Pancreas (tissue), 10 donors: ENCODE measurements at places on chromosomes 7 and 10. TPM values are rescaled to one million over a fixed set of nuclear protein-coding genes. Genes with fewer than 3 reads are reported as not detected.

CDHR3 gene
- 1.9 TPM for total RNA-seq

GIMAP1 gene
- total RNA-seq, result 0.98 TPM

YAE1 gene
- 8.0 TPM for total RNA-seq

NXPH1 gene
- not detected for total RNA-seq

SAMD9 gene
- 0.92 TPM for total RNA-seq

PDE6C gene
- not detected for total RNA-seq

VWA2 gene
- total RNA-seq, result 5.4 TPM

GHRHR gene
- not detected for total RNA-seq

XRCC2 gene
- 0.24 TPM for total RNA-seq

SLC29A3 gene
- 3.9 TPM for total RNA-seq

TMEM26 gene
- 0.06 TPM for total RNA-seq

- DNase-seq, result no peak
Measured at GRCh38 chr10:11560076-11560709, 51.3 kb downstream of the USP6NL start.

DNA sequence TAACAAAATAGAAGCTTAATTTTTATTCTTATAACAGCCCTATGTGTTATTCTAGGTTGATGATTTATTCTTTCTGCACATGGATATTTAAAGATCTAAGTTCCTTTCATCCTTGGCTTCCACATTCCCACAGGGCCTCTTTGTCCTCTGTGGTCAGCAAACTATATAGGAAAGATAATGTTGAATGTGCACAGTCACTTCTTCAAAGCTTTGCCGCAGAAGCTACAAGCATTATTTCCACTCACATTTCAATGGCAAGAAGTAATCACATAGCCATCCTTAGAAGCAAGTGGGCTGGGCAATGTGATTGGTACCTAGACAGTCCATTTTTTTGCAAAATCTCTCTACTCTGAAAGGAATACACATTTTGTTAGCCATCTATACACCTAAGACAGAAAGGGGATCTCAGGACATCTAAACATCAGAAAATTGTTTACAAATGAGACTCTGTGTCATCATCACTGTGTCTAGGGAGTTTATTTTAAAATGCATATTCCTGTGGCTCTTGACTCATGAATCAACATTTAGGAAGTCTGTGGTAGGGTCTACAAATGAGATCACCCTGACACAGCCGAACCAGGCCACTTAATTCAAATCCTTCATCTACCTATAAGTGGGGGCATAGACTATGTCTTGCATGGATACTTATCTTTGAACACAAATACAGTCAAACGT lies 1060.5 kb downstream of the XPNPEP1 start:
- DNase-seq, result no peak

GRCh38 chr7:132677918-132678317 lies 101.6 kb upstream of the PLXNA4 start:
- no peak for DNase-seq

GRCh38 chr10:65377687-65378086 lies 1548.1 kb upstream of the LRRTM3 start:
- no peak for DNase-seq

GRCh38 chr7:44259547-44260457 lies 59.0 kb downstream of the YKT6 start:
- DNase-seq, result no peak

GRCh38 chr7:100430493-100431285 lies 1.1 kb downstream of the MEPCE start:
- peak; percentile 39 for DNase-seq

DNA sequence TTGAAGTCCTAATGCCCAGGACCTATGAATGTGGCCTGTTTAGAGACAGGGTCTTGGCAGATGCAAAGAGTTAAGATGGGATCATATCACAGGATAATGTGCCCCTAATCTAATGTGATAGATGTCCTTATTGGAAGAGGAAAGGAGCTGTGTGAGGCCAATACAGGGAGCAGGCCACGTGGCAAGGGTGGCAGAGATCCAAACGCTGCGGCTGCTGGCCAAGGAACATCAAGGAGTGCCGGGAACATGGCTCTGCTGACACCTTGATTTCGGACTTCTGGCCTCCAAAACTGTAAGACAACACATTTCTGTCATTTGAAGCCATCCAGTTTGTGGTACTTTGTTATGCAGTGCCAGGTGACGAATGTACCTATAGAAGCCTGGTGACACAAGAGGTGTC lies 37.7 kb upstream of the EZH2 start:
- DNase-seq, result no peak

DNA sequence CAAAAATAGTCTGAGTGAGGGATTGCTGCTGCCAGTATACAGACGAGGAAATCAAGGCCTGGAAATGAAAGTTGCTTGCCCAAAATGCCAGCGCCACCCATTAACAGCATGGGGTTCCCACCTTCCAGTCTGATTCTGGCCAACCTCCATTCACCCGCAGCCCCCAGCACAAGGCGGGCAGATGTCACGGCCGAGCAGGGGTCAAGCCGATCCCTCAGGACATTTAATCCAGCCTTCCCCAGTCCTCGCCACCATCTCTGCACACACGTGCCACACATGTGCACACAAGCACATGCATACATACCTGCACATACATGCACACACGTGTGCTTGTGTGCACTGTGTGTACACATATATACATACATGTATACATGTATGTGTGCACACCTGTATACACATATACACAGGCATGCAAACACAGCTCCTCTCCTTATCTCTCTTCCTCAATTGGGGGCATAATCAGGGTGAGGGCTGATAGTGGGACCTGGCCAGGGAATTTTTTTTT lies 122.9 kb downstream of the GRID1 start:
- DNase-seq, result no peak

- DNase-seq, result no peak
Measured at GRCh38 chr7:111841596-111842205, 279.4 kb upstream of the IMMP2L start.

DNA sequence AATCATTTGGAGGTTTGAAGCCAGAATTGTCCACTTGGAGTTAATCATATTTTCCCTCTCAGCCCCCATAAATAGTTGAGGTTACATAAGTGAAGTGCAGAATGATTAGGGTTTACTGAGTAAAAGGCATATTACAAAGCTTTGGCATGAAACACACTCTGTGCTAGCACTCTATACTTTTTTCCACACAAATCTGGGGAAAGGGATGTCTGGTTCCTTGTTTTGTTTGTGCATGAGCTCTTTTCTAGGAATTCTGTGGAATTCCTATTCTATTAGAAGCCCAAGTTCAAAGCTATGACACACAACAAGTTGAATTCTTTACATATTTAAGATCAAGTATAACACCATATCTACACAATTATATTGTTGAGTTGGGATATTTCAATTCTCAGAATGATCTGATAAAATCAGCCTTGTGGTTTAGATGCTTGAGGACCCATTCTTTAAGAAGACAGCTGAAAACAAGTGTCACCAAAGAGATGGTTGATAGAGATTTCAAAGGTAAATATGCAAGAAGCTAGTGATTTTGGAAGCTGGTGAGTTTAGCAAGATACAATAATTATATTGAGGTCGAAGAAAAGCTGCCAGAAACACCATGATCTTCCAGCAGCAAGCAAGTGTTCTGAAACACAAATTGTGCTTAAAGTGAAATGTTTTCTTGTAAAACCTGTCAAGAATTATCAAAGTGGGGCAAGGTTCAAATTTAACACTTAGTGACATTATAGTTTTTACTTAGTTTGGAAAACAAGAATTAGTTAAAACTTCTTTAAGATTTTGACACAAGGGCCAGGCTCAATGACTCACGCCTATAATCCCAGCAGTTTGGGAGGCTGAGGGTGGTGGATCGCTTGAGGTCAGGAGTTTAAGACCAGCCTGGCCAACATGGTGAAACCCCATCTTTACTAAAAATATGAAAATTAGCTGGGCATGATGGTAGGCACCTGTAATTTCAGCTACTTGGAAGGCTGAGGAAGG lies 122.6 kb downstream of the INHBA start:
- DNase-seq, result no peak

DNA sequence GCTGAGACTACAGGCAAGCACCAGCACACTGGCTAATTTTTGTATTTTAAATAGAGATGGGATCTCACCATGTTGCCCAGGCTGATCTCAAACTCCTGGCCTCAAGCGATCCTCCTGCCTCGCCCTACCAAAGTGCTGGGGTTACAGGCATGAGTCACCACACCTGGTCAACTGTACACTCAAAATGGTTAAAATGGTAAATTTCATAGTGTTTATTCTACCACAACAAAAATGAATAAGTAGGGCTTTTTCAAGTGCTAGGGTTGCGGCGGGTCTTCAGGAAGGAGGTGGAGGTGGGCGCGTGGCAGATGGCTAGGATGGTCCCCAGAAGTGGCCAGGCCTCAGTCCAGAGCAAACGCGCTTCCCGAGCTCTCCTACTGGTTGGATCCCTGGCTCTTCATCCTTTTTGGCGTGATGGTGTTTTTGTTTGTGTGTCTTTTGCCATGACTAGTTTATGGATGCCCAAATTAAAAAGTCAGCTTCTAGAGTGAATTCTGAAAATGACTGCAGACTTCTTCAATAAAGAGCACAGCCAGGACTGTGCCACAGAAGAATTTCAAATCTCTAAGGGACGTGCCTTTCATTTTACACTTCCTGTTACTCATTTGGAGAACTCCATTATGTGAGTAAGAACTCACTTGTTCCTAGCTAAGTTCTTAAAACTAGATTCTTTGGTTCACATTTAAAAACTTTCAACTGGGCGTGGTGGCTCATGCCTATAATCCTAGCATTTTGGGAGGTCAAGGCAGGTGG lies 73.9 kb downstream of the TMEM130 start:
- DNase-seq, result no peak

DNA sequence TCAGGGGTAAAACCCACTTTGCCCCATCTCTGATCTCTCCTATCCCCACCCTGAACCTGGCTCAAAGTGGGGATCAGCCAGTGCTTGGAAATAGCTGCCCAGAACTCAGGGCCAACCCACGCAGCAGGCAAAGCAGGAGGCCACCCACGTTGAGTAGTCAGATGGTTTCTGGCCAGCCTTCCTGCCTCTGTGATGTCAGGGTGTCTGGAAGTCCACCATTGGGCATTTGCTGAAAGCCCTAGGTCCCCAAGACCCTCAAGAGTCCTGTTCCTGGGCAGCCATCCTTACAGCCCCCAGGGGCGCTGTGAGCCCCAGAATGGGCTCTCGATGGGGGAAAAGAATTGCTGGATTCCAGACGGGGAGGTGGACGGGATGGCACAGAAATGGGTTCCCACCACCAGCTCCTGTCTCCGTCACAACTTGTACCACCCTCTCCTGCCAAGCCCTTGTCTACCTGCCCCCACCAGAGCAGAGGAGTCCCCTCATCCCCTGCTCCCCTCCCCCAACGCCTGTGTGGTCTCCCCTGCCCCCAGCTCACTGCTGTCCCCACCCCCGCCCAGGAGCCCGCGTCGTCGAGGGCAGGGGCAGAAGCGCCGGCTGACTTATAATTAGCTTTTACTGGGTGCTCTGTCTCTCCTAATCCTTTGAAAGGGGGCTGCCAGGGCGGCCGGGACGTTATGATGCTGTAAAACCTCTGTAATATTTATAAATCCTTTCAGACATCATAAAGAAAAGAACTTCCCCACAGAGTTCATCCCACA lies 3.9 kb downstream of the MYL10 start:
- no peak for DNase-seq

DNA sequence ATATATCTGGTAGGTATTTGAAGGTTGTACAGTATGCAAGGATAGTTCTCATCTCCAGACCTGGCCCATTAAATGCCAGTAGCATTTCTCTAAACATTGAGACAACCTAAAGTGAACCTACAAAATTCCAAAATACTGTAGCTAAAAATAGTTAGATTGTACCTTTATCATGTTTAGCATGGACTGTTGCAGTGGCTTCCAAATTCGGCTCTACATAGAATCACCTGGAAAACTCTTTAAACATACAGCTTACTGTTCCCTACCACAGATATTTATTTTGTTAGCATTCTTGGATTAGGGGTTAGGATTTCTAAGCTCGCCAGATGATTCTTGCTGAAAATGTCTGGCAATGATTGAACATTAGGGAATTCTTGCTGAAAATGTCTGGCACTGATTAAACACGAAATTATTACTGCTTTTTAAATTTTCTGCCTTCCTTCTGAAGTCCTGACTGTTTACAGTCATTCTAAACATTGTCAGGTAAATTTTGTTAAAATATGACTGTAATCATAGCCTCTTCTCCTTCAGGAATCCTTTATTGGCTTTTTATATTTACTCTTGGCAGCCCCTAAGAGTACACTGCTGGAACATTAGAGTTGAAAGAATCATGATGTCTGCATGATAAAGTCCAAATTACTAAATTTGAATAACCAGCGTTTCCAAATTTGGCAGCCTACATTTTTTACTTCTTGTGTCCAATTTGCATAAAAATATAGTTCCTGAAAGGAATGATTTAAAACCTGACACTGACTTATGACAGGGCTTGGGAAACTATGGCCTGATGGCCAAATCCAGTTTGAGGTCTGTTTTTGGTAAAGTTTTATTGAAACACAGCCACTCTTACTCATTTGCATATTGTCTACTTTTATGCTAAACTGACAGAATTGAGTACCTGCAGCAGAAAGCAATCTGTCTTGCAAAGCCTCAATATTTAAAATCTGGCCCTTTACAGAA lies 40.3 kb downstream of the SHOC2 start:
- no peak for DNase-seq

GRCh38 chr10:51886438-51887068 lies 187.2 kb upstream of the CSTF2T start:
- no peak for DNase-seq

DNA sequence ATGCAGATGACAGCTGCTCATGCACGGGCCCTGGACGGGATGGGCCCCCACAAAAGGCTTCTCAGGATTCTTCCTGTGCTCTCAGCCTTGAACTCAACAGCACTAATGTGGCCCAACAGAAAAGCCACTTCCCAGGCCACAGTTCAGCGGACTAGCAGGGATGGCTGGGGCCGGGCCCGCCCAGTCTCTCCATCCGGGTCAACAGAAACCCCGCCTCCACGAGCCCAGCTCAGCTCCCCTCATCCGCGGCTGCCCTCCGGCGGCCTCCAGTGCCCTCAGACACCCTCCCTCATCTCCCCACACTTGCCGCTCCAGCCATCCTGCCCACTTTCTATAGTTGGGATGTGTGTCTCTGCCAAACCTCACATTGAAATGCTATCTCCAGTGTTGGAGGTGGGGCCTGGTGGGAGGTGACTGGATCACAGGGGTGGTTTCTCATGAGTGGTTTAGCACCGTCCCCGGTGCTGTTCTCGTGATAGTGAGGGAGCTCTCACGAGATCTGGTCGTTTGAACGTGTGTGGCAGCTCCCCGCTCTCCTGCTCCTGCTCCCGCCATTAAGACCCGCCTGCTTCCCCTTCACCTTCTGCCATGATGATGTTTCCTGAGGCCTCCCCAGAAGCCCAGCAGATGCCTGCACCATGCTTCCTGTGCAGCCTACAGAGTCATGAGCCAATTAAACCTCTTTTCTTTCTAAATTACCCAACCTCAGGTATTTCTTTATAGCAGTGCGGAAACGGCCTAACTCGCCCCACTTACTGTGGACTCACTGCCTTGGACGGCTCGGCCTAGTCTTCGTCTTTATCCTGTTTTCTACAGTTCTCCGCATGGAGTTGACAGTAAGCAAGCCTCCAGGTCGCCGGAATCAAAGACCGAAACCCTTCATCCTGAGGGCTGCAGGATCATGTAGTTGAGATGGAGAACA lies 169.9 kb upstream of the RNF32 start:
- no peak for DNase-seq
